Cardiac fibroblast (primary cell): ENCODE measurements at places on chromosomes 7 and 10.

DNA sequence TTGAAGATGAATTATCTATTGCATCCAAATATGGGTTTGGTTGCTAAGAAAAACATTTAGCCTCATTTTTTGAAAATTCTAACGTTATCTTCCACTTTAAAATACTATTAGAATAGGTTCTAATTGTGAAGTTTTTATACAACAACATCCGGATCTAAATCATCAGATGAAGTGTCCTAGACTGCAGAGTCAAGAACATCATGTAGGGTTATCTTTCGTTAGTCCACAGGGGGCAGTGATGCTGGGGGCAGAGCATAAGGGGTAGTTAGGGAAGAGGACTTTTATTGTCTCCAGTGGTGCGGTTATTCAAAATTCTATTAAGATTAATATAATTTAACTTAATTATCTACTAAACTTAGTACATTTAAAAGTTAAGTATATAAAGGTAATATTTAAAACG lies 990.6 kb upstream of the PHF14 start:
- DNase-seq = no peak

GRCh38 chr7:39453743-39454355 lies 112.4 kb upstream of the YAE1 start:
- DNase-seq = peak; percentile 61

DNA sequence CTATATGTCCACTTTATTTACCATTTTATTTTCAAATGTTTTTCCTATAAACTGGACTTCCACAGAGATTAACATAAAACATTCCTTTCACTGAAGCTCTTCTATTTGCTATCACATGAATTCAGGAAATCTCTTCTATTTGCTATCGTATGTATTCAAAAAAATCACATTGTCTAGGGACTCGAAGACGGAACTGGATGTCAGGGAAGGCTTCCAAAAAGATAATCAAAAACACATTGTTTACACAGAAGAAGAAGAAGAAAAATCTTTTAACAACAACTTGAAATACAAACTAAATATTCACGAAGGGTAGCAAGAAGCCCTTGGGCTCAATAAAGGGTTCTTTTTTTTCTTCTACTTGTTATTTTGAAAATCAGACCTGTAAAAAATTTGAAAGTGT lies 426.1 kb upstream of the LRRN3 start:
- no peak for DNase-seq

GRCh38 chr7:75630549-75630948 lies 108.2 kb downstream of the HIP1 start:
- DNase-seq = no peak

DNA sequence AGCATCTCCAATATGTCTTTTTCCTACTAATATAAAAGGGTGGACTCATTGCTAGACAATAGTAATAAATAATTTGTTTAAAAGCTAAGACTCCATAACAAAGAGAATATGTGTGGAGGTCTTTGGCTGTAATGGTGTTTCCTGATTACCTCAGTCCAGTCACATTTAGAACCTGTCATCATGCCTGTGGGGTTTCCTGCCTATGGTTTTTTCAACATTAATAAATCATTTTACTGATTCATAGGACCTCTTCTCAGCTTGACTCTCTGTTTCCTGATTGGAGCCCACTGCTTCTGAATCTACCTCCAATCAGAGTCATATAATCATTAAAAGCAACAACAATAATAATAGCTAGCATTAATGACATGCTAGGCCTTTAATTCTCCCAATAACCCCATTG lies 52.4 kb upstream of the GNAI1 start:
- DNase-seq = no peak

- DNase-seq = no peak
These were observed 5.4 kb upstream of the PRF1 start for GRCh38 chr10:70607936-70608335.

DNA sequence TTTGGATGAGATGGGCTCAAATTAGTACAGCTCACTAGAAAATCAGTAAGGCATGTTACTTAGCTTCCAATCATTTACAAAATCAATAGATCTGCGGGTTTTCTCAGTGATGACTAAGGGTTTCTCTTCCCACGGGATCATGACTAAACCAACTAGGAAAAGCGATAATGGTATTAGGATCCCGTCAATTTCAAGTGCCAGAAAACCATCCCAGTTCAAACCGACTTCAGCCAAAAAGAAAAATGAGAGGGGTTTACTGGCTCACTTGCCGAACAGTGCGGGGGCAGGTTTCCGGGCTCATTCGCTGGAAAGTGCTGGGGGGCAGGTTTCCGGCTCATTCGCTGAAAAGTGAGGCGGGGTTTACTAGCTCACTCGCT lies 62.1 kb upstream of the LYZL2 start:
- no peak for DNase-seq

GRCh38 chr10:6912424-6912823 lies 332.3 kb upstream of the PRKCQ start:
- no peak for DNase-seq

GRCh38 chr7:29500719-29501118 lies 62.9 kb upstream of the PRR15 start:
- peak; percentile 72 for DNase-seq

GRCh38 chr10:65270969-65271368 lies 1654.9 kb upstream of the LRRTM3 start:
- DNase-seq = no peak

- DNase-seq = no peak
These were observed 123.9 kb downstream of the ADAM12 start for GRCh38 chr10:126264102-126265018.

- DNase-seq = no peak
These were observed 28.7 kb upstream of the PDCD4 start for GRCh38 chr10:110843031-110843430.

GRCh38 chr10:81008726-81009125 lies 471.0 kb downstream of the SH2D4B start:
- no peak for DNase-seq
